CD4-positive, alpha-beta T cell (primary cell): ENCODE measurements at places on chromosomes 5 and 9. TPM values are rescaled to one million over a fixed set of nuclear protein-coding genes. Genes with fewer than 3 reads are reported as not detected.

The PLPP6 gene
- 8.9 TPM for total RNA-seq

DNA sequence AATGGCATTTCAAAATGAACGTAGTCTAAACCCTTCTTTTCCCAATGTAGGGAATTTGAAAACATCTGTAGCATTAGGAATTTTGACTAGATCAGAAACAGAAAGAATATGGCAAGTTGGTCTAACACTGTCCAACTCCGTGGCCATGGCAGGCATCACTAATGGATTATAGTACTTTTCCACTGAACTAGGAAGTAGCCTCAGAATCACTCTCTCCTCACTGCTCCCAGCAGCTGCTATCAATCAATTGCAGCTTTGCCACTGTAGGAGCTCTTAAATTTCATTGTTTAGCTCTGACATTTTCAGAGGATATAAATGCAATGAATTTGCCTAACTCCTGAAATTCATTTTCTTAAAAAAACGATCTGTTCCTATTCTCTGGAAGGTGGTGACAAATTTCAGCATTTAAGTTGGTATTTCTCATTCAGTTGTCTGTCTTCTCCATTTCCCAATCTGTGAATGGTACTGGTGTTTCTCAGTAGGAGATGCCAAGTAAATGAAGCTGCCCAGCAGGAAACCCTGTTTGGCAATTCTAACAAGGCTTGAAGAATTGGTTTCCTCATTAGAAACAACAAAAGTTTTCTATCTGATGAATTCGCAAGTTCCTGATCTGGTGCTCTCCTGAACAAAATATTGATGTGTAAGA, 64.7 kb downstream of the TLR4 start:
- DNase-seq: no peak

GRCh38 chr9:91032121-91032531, 230.5 kb downstream of the SYK start:
- DNase-seq: no peak

GRCh38 chr5:16983022-16983639, 47.0 kb upstream of the MYO10 start:
- no peak for DNase-seq

The TRPM3 gene
- total RNA-seq: not detected

The ACOT12 gene
- total RNA-seq: 0.44 TPM

DNA sequence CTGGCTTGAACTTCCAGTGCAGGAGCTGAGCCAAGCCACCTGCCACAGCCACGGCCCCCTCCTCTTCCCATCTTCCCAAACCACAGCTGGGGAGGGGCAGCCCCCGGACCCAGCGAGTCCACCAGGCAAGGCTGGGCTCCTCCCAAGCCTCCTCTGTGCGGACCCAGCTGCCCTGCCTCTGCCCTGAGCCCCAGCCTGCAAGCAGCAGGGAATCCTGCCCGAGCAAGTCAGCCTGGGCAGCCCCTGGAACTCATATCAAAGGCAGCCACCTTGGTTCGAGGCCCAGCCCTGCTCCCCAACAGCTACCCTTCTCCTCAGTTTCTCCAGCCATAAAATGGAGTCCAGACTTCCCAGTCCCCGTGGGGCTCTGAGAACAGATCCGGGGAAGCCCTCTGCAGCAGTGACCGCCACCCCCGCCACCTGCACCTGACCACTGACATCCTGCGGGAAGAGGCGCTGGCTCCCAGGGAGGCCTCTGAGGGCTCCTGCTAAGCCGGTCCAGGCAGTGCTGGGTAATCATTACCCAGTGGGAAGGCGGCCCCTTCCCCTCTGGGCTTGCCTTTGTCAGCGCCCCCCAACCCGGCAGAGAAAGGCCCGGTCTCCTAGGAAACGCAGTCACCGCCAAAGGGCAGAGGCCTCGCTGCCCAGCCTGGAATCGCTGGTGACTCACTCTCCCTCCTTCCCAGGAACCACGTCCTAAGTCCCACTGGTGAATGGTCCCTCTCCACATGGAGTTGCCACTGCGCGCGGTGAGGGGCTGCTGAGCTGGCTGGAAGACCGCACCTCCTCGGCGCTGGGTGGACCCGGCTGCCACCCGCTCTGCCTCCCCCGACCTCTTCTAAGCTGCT, 1.5 kb downstream of the VAV2 start:
- no peak for DNase-seq

The CACNA1B gene
- total RNA-seq: not detected

DNA sequence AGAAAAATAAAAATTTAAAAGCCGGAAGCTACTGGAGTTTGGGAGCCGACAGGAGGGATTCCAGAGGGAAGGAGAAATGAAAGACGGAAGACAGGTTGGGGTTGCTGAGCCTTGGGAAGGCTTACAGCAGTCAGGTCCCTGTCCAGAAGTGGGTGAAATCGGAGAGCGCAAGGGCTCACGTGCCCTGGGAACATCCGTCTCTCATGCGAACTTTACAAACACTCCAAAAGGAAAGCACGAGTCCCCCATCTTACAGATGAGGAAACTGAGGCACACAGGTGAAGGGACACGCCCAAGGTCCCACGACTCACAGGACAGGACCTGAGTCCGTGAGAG, 347 bp upstream of the OLFML2A start:
- no peak for DNase-seq

GRCh38 chr5:112895682-112896081, 26.3 kb downstream of the REEP5 start:
- DNase-seq: no peak

- no peak for DNase-seq
Measured at GRCh38 chr9:117084221-117084620, 330.6 kb downstream of the ASTN2 start.

DNA sequence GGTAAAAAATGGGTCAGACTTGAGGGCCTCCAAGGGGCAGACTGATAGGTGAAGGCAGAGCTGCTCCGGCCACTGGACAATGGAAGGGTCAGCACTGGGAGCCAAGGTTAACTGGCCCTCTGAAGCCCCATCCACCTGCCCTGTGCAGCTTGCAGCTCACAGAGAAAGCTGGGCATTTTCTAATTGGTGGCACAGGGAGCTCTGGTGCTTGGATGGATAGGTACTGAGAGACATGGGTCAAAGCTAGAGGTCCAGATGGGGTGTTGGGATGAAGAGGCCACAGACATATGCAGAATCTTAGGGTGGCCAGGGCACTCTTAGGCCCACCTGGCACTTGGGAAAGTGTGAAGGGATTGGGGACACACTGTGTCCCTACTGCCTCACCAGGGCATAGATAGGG, 29.5 kb upstream of the SARDH start:
- no peak for DNase-seq

The GALNT10 gene
- total RNA-seq: 23.0 TPM

The SPINK6 gene
- not detected for total RNA-seq

GRCh38 chr5:172611913-172612312, 29.1 kb upstream of the NEURL1B start:
- no peak for DNase-seq

DNA sequence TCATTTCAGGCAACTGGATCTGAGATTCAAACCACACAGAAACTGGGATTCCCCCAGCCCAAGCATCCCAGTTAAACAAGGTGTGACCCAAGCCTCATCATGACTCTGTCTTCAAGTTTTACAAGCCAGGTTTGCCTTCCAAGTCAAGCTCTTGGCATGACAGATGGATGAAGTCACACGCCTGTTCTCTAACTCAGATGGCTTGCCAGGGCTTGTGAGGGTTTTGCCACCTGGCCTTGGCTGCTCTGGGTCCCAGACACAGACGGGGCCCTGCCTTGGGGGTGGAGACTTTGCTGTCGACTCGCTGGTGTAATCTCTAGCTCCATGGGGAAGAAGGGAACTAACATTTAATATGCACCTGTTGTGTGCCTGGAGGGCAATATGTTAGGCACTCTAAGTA, 95.8 kb upstream of the RARS1 start:
- no peak for DNase-seq

DNA sequence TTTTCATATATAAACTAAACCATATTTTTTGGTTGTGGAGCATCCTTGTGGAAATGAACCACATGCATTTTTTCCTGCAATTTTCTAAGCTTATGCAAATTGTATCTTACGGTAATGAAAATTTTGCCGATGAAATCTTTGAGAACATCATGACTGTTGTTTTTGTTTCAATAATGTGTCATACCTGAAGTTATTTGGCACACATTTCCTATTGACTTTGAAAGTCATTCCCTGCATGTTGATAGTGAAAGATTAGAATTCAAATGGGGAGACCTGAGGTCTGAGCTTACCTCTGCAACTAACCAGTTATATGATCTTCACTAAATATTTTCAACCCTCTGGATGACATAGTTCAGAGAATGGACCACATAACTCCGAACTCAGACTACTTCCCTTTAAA, 88.5 kb downstream of the PRR16 start:
- no peak for DNase-seq
